ENCODE measurements at places on chromosomes 3 and 15.

DNA sequence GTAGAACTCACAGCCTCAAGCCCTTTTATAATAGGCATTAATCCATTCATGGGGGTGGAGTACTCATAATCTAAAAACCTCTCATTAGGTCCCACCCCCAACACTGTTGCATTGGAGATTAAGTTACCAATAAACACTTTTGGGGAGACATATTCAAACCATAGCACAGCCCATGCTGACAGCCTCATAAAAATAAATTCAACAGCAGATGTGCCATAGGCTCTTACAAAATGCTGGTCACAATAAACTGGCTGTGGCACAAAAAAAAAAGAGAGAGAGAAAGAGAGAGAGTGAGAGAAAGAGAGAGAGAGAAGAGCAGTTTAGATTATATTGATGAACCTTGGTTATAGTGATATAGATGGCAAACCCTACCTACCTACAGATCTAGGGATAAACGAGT lies 1000.9 kb downstream of the TUSC7 start:
- no peak for DNase-seq

DNA sequence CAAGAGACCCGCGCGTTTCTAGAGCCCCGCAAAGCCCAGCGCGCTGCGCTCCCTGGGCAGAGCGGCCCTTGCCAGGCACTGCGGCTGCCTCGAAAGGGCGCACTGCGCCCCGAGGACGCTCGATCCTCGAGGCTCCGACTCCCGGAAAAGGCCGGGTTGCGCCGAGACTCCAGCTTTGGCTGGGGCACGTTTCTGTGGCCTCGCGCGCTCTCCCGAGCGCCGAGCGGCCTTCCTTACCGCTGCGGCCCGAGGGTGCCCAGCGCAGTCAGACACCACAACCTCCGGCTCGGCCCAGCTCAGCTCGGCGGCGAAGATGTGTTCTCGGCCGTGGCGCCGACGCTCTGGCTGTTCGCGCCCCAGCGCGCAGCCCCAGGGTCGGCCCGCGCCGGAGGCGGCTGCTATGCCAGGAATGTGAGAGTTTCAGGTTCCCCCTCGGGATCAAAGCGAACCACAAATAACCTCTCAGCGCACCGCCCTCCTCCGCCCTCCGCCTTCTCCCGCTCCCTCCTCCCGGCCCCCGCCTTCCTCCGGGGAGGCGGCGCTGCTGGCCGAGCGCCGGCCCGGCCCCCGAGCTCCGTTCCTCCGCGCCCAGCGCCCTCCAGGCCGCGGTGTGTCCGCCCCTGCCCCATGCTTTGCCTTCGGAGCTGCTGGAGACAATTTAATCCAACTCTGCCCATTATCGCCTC lies at the start of gene AMOTL2:
Gene AMOTL2, minus strand, starts transcription at position 343 of the 686 bp plus-strand sequence. CDS start 3,014 bp downstream, outside the sequence.
- peak; percentile 96 for DNase-seq

- peak; percentile 25 for DNase-seq
Observed at GRCh38 chr15:63362196-63362595, 19.4 kb downstream of the CA12 start.

DNA sequence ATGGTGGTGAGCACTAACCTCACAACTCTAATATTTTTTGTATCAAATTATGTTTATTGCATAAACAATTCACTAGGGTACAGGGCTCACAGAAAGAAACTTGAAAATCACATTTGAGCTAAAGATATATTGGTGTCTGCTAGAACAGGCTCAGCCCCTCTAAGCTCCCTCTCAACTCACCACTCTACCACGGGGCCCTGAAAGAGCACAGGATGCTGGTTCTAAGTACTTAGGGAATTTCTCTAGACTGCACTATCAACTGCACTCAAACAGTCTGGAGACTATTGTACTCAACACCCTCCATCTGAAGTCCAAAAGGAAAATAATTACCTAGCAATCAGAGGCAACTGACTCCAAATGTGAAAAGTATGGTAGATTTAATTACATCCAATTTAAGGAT lies 98.7 kb upstream of the STRIT1 start:
- DNase-seq: no peak

DNA sequence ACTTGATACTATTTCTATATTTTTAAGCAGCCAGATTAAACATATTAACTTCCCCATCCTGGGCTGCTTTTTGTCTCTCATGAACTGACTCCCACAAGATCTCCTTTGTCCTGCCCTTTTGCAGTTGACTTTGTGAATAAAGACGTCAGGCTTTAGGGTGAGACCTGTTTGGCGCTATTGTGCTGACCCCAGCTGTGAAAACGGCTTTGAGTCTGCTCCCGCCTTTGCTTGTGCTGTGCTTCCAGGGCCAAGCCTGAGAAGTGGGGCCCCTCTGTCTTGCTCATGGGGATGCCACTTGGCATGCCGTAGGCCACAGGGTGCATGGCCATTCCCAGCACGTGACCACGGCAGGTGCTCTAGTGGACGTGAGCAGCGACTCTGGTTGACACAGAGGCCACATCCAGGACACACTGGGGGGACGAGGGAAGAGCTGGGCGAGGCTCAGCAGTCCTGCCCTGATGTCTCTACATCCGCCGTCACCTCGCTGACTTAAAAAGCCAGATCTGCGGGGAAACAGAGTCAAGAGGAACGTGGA lies 268.9 kb upstream of the LYSMD4 start:
- no peak for DNase-seq

- DNase-seq: no peak
Observed at GRCh38 chr3:157148196-157148889, 11.6 kb downstream of the CCNL1 start.

DNA sequence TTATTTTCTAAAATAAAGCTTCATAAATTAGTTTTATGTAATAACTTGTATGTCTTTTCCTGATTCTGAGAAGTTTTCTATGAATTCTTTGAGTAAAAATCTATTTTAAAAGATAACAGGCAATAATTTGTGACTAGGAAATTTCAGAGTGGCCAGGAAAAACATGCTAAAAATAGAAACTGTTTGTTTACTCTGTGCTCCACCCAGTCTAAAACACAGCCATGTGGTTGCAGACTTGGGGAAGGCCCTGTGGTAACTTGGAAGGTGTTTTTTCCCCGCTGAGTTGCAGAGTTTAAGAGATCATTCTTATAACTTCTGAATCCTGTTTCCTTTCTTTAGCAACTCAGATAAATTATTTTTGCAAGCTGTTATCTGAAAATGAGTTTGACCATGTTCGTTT lies 21.9 kb downstream of the PLCL2 start:
- DNase-seq: no peak

DNA sequence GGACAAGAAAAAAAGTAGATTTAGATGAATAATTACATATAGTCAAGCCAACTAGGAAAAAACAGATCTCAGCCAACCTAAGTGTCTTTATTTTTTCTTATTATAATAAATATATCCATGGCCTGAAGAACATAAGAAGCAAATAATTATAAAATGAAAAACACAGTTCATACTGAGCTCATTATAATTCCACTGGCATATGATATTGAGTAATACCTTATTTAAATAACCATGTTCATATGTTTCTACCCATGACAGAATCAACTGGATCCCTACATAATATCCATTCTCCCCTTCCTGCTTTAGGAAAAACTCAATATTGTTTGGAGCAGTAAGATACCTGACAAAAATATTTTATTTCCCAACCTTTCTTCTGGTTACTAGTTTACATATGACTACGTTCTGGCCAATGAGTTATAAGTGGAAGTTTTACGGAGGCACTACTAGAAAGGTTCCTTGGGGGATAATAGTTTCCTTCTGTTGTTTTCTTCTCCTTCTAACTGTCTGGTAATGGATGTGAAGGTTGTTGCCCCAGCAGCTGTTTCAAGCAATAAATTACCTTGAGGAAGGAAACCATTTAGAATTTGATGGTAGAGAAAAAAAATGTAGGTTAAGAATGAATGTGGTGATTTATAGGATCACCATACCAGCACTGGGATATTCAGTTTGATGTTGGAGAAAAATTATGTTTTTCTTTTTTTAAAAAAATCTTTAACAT lies 184.1 kb upstream of the MBNL1 start:
- no peak for DNase-seq

DNA sequence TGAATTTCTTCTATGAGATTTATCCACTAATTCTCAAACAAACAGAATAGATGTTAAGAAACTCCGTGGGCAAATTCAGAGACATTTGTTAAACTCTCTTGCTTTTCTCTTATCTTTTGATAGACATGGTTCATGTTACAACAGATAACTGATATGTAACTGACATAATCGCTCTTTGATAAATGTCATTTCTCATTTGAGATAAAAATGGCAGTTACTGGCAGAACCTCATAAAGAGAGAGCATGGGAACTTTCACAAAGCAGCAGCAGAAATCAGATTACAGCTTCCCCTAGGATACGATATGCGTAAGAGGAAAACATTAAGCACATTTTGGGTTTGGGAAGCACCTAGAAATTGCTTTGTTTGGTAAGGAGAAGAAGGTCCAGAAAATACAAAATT lies 126.1 kb downstream of the CADPS start:
- DNase-seq: no peak

GRCh38 chr3:98734735-98735134 lies 28.4 kb upstream of the ST3GAL6 start:
- DNase-seq: peak; percentile 86

GRCh38 chr3:132448216-132448961 lies 31.1 kb downstream of the DNAJC13 start:
- DNase-seq: peak; percentile 68

GRCh38 chr3:179953993-179954870 lies 82.5 kb downstream of the PEX5L start:
- DNase-seq: no peak

- DNase-seq: no peak
Observed at GRCh38 chr15:53566912-53567311, 192.6 kb downstream of the WDR72 start.

- DNase-seq: no peak
Observed at GRCh38 chr3:50155491-50155878, 361 bp downstream of the SEMA3F start.

DNA sequence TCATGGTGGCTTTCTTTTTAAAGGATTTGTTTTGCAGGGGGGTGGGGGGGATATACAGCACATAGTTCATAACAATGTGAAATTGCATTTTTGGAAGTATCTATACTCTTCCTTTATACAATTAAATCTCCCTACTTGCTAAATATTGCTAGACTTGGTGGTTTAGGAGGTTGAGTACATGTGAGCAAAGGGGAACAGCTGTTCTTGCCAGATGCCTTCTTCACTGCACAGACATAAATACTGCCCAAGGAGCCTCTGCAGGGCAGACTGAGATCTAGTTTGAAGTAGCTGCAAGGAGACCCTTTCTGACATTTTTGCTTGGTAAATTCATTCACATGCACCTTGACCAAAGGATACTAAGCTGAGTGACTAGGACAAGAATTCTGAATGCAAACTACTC lies 228.6 kb upstream of the IL12A start:
- DNase-seq: no peak

- DNase-seq: peak; percentile 84
Observed at GRCh38 chr3:28916713-28917499, 364.0 kb upstream of the RBMS3 start.

DNA sequence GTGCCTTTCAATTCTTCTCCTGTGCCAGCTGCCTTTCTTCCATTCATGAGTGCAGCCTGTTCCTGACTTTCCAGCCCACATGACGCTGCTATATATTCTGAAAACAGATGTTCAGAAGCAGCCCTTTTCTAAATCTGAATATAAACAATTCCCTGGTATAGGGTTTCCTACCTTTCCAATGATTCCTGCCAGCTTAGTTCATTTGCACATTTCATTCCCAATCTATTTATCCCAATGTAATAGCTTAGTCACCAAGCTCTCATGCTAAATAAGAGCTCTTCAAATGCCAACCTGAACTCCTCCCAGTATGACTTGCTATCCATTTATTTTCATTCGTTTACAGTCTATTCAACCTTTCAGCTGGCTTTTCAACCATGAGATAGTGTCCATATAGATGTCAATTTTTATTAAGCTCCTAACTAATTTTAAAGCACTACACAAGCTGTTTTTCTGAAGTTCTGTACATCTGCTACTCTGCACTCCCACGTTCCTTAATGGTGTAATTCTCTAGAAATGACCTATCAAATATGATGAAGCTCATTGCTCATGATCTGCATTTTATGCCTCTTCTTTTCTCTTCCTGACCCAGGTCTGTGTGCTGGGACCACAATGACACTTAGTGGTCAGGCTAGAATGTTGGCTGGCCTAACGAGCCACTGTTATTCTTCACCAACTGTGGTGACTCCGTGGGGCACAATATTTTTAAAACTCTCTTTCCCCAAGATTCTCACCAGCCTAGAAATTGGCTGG lies 605.0 kb upstream of the TBL1XR1 start:
- DNase-seq: peak; percentile 21

GRCh38 chr15:62164014-62164395 lies 1.1 kb downstream of the C2CD4B start:
- DNase-seq: no peak
